CD8-positive, alpha-beta memory T cell (primary cell): ENCODE measurements at places on chromosomes 2 and 18. TPM values are rescaled to one million over a fixed set of nuclear protein-coding genes. Genes with fewer than 3 reads are reported as not detected.

The UGT1A10 gene
- total RNA-seq = not detected

The REG3A gene
- not detected for total RNA-seq

- no peaks in the 10 kb centered on the region for H3K36me3 ChIP-seq
- no peaks in the 10 kb centered on the region for H3K4me1 ChIP-seq
- H3K27ac ChIP-seq = no peak overlapping the region
- H3K4me3 ChIP-seq = no peak overlapping the region
Observed at GRCh38 chr2:108194409-108195132, 45.2 kb upstream of the SULT1C3 start.

The MZT2A gene
- total RNA-seq = 141 TPM

GRCh38 chr2:190618030-190618429 lies 30.9 kb upstream of the NAB1 start:
- no peaks in the 10 kb centered on the region for H3K27me3 ChIP-seq
- no peak overlapping the region for H3K27ac ChIP-seq
- H3K4me1 ChIP-seq = no peaks in the 10 kb centered on the region
- no peak for DNase-seq
- H3K36me3 ChIP-seq = no peaks in the 10 kb centered on the region
